ENCODE measurements at places on chromosomes 6 and 20. TPM values are rescaled to one million over a fixed set of nuclear protein-coding genes. Genes with fewer than 3 reads are reported as not detected.

The TCP1 gene
- 252 TPM for total RNA-seq

The FRS3 gene
- 1.5 TPM for total RNA-seq

The CD109 gene
- total RNA-seq, result 55.0 TPM

The STMND1 gene
- total RNA-seq, result not detected

The BEND6 gene
- total RNA-seq, result 0.33 TPM

The SCUBE3 gene
- total RNA-seq, result 0.15 TPM

The OR12D3 gene
- not detected for total RNA-seq

The RARS2 gene
- total RNA-seq, result 23.6 TPM

The AGER gene
- 0.59 TPM for total RNA-seq

The BPIFB4 gene
- total RNA-seq, result not detected

The NKAPL gene
- 1.3 TPM for total RNA-seq

The PCNA gene
- total RNA-seq, result 276 TPM

The CBLN4 gene
- not detected for total RNA-seq

The HLA-DRB1 gene
- 0.39 TPM for total RNA-seq

The FGD2 gene
- total RNA-seq, result not detected

The GSTA3 gene
- total RNA-seq, result not detected

The ZBTB46 gene
- 2.9 TPM for total RNA-seq

The HSPA1A gene
- total RNA-seq, result 167 TPM

The LY86 gene
- total RNA-seq, result not detected

The PSORS1C2 gene
- total RNA-seq, result not detected

The TSPYL4 gene
- total RNA-seq, result 15.4 TPM

The C6orf15 gene
- total RNA-seq, result not detected

The ADAM33 gene
- total RNA-seq, result not detected

The SNAP25 gene
- total RNA-seq, result 0.73 TPM

The OR2B6 gene
- not detected for total RNA-seq

The BHLHE23 gene
- total RNA-seq, result not detected

The B3GAT2 gene
- under 0.01 TPM for total RNA-seq

The NTSR1 gene
- total RNA-seq, result 0.15 TPM

The AIG1 gene
- total RNA-seq, result 18.9 TPM

The HMGCLL1 gene
- total RNA-seq, result not detected

The SH3BGRL2 gene
- total RNA-seq, result 27.3 TPM

The OTOR gene
- not detected for total RNA-seq

The HTR1E gene
- total RNA-seq, result not detected

The SGK2 gene
- total RNA-seq, result not detected

The TBX18 gene
- total RNA-seq, result 0.25 TPM

The CALHM5 gene
- total RNA-seq, result 4.4 TPM

The KIAA1755 gene
- total RNA-seq, result not detected

The HCK gene
- not detected for total RNA-seq

The KCNK15 gene
- not detected for total RNA-seq

The COL20A1 gene
- total RNA-seq, result not detected

The FAM83D gene
- 51.6 TPM for total RNA-seq
